Stimulated activated CD4-positive, alpha-beta T cell treated with anti-CD3 and anti-CD28 coated beads, Interleukin-12 subunit alpha, Interleukin-12 subunit beta, amount 100 ng/mL, for 4 hours (primary cell): ENCODE measurements at places on chromosomes 7 and 10.

GRCh38 chr7:121313793-121314676 lies 14.8 kb upstream of the WNT16 start:
- DNase-seq: no peak

DNA sequence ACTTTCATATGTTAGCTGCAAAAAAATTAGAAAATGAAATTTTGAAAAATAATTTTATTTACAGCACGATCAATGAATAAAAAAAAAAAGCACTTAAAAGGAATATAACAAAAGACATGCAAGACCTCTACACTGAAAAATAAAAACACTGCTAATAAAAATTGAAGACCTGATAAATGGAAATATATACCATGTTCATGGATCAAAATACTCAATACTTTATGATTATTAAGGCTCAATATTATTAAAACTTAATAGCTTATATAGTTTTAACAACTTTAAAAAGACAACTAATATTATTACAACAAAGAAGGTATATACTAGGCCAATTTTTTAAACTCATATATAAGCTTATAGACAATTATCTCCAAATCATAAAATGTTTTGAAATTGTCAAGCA lies 143.0 kb downstream of the GFRA1 start:
- no peak for DNase-seq

- DNase-seq: peak; percentile 6
These were observed 16.6 kb downstream of the GNAI1 start for GRCh38 chr7:80151274-80151665.

- no peak for DNase-seq
These were observed 72.1 kb downstream of the PTEN start for GRCh38 chr10:87935290-87936141.

DNA sequence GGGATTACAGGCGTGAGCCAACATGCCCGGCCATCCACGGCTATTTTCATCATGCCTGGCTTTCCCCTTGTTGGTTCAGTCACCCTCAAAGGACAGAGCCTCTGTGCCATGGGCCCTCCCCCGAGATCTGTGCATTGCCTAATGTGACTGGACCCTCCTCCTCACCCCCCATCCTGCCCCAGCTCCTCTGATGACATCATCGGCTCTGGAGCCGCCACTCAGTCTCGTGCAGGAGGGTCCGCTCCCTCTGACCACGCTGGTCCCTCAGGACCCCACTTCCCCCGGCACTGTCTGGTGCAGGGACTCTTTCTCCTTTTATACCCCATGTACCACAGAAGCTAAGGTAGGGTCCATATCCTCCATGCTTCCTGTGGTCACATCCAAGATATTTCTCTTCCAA lies 33.2 kb upstream of the BAIAP2L1 start:
- DNase-seq: no peak

DNA sequence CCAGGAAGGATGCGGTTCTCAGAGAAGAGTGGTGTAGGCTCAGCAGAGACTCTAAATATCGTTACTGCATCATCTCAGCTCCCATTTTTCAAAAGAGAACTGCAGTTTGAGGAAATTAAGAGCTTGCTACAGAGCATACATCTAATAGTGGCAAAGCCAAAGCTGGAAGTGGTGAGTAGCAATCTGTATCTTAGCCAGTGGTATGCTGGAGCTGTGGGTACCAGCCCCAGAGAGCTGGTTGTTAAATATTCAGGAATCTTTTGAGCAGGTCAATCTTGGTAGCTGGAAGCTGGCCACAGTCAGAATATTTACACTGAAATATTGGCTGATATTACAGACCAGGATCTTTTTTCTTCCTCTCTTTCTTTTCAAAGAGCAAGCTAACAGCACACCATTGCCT lies 88.4 kb upstream of the STEAP1B start:
- DNase-seq: no peak

- peak; percentile 72 for DNase-seq
These were observed 128.5 kb downstream of the MAD1L1 start for GRCh38 chr7:2104107-2104710.

- no peak for DNase-seq
These were observed 199.2 kb downstream of the KIF20B start for GRCh38 chr10:89900554-89900953.

- DNase-seq: no peak
These were observed 331.3 kb upstream of the COBL start for GRCh38 chr7:51647931-51648351.

DNA sequence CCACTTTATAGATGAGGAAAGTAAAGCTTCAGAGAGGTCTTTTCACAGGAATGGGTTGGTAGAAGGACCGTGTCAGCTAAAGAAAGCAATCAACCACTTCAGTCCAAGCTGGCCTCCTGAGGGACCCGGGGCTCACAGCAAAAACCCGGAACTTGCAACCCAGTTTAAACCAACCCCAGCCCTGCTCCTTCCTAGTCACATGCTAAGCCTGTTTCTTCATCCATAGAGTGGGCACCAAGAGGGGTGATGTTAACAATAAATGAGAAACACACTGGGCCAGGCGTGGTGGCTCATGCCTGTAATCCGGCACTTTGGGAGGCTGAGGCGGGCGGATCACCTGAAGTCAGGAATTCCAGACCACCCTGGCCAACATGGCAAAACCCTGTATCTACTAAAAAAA lies 12.1 kb upstream of the NPFFR1 start:
- no peak for DNase-seq

DNA sequence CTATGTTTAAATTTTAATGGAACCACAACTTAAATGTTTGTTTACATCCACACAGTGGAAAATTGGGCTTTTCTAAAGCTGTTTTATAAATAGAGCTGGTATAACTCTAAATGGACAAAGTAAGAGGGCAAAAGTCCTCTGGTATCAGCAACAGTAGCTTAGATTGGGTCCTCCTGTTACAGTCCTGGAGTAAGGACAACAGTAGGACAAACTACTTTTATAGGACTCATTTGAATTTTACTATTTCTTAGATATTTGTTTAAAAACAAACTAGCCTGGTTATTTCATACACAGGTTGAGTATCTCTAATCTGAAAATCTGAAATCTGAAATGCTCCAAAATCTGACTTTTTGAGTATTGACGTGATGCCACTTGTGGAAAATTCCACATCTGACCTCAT lies 8.4 kb downstream of the VCL start:
- DNase-seq: no peak

GRCh38 chr7:49800031-49800430 lies 26.6 kb downstream of the VWC2 start:
- no peak for DNase-seq

- DNase-seq: no peak
These were observed 71.4 kb downstream of the ITGB8 start for GRCh38 chr7:20401861-20402746.

DNA sequence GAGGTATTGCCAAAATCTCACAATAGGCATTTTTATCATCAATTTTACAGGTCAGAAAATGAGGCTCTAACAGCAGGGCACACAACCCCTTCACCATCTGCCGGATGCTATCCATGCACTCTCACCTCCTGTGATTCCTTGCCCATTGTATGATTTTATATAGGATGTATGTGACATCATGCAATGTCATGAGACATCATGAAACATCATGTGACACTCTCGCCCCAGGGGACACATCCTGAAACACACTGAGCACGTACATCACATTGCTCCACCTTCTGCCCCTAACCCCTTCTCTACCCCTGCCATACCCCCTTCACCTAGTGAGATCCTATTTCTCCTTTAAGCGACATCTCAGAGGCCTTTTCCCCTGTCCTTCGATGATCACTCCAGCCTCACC lies 189.4 kb downstream of the FRMD4A start:
- no peak for DNase-seq

GRCh38 chr10:5147981-5148677 lies 36.8 kb downstream of the AKR1C8 start:
- no peak for DNase-seq

DNA sequence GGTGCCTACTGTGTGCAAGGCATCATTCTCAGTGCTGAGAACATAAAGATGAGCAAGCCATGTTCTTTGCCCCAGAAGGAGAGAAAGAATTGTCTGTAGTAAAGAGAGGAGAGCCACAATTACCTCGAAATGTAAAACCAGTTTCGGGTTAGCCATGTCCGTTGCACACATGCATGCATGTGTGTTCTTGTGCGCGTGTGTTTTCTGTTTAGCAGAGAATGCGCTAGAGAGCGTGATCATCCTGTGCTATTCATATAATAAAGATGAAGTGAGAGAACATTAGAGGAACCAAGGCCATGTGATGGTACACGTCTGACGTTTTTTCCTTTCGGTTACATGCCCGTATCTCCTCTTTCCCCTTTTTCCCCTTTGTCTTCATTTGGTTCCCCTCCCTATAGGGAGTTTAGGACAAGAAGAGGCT lies 158.2 kb downstream of the CELF2 start:
- no peak for DNase-seq

- DNase-seq: no peak
These were observed 40.0 kb downstream of the SYPL1 start for GRCh38 chr7:106071999-106072714.

DNA sequence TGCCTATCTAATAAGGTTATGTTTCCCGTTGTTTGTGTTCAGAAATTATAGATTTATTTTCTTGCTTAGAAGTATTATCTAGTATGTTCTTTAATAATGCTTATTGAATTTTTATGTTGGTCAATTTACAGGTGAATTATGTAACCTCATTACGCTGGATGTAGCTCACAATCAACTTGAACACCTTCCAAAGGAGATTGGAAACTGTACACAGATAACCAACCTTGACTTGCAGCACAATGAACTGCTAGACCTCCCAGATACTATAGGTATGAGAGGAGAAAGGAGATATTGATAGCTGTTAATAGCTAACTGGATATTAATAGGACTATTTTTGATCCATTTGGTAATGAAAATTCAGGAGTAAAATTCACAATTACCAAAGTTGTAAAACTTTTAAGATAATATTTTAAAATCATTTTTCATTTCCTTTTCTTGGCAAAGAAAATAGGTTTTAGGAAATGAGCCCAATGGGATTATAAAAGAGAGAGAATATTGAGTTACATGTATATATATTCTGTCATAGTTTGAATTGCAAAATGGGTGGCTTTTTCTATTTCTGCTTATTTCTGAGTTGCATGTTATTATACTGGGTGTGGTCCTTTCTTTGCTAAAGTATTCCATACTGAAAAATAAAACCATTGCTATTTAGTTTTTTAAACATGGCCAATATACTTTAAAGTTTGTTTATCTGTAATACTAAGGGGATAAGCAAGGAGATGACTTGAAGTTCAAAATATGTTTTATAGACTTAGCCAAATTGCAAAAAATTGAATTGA lies 66.3 kb downstream of the SHOC2 start:
- no peak for DNase-seq

- no peak for DNase-seq
These were observed 47.6 kb upstream of the JCAD start for GRCh38 chr10:30106987-30107386.

DNA sequence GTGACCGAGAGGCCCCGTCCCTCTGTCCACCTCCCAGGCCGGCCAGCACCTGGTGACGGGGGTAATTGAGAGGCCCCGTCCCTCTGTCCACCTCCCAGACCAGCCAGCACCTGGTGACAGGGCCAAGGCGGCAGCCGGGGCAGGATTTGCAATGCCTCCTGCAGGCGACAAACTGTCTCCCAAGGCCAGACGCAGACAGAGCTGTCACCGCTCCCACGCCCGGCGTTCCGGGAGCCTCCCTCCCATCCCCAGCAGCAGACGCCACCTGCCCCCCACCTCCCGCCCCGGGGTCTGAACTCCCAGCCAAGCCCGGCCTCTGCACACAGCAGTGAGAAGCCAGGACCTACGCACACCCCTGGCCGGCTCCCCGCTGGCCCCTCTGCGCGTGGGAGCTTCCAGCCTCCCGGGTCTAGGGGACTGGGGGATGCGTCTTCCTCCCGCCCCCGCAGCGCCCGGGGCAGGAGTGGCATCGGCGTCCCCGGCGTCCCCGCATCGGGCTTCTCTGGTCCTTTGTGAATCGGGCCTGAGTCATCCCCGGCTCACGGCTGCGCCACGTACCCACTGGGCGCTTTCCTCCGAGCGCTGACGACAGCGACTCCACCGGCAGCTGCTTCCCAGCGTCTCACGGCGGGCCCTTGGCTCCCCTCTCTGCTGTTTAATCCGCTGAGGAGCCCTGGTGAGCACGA lies 95.1 kb upstream of the DIP2C start:
- peak; percentile 61 for DNase-seq

GRCh38 chr7:129702761-129703338 lies 91.3 kb downstream of the NRF1 start:
- DNase-seq: no peak

DNA sequence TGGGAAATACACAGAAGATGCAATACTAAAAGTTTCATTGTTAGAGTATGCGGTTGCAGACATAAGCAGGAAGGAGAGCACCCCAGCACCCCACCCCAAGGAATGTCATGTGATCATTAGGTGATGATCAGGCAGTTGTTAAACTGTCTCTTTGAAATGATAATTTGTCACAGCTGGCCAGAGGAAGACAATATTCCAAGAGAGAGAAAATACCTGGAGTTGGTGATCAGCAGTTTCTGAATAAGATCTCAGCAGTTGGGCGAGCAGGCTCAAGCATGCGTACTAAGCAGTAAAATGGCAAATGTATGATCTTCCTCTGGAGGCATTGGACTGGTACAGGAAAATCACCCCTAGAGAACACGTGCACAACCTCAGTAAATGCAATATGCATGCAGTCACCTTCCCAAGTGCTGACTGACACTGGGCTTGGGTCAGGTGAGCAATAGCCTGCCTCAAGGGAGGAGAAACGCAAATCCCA lies 250.1 kb upstream of the MBL2 start:
- DNase-seq: no peak

DNA sequence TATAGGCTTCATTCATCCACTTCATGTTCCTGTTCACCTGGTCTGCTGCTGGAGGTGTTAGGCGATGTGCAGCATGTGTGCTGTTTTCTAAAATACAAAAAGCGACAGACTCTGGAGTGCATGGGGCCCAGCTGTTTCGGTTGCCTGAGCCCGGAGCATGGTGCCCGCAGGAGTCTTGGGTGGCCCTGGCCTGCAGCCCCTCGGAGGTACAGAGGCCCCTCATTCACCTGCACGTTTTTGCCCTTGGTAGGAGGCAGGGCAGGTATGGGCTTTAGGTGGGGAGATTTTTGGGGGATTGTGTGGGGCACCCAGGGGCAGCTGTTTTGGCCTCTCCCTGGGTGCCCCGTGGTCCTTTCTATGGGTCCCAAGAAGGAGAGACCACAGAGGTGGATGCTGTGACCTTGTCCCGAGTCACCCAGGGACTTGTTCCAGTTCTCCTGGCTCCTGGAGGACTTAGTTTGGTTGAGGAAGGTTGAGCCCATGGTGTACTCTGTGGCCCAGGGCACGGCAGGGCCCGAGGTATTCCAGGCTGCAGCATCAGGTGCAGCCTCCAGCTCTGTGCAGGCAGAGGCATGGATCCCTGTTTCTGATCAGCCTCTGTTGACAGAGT lies 130.7 kb downstream of the TRRAP start:
- no peak for DNase-seq

GRCh38 chr7:129100827-129101166 lies 43.7 kb upstream of the TSPAN33 start:
- no peak for DNase-seq

- DNase-seq: no peak
These were observed 20.3 kb downstream of the YWHAG start for GRCh38 chr7:76338298-76339084.

- no peak for DNase-seq
These were observed 4.5 kb upstream of the DNMBP start for GRCh38 chr10:100014071-100014762.
